Activated CD4-positive, alpha-beta T cell treated with anti-CD3 and anti-CD28 coated beads for 4 hours (primary cell): ENCODE measurements at places on chromosomes 7 and 10.

DNA sequence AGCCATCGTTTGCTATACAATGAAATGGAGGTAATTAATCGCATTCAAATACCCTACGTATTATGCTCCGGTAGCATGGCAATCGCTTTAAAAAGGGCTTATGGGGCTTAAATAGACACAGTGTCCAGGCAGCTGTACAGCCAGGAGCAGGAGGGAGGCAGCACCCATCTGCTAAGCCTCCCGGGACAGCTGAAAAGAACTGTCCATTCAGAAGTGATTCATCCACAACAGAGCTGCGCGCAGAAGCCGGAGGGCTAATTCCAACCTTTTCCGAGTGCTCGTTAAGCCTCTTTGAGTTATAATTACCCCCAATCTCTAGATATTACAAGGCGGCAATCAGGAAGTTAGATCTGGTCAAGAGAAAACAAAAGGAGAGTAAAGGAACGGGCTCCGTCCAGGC lies 58.3 kb downstream of the DPYSL4 start:
- DNase-seq = no peak

- no peak for DNase-seq
Observed at GRCh38 chr7:44471436-44471835, 19.0 kb downstream of the NUDCD3 start.

DNA sequence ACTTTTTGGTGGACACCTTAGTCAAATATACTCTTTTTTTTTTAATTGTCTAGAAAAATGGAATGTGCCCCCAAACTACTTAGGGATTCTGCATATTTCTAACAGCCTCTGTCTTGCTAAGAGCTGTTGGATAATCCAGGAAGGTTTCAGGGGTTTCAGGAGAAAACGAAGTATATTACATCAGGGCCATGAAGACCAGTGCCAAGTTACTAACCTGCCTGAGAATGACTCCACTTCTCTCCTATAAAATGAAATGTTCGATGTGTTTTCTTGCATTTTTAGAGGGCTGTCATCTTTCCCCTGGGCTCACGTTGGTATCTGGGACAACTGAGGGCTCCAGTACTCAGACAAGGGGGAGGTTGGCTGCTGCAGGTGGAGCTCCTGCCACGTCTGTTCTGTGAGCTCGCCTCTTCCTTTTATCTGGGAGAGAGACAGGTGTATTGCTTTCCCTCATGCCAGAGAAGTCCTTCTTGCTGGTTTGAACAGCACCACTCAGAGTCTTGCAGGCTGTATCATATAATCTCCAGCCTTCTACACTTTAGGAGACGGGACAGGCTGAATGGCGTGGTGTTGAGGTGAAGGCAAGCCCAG lies 71.3 kb downstream of the CAMK1D start:
- no peak for DNase-seq

GRCh38 chr10:60293581-60294175 lies 96.0 kb downstream of the ANK3 start:
- no peak for DNase-seq

- no peak for DNase-seq
Observed at GRCh38 chr10:91054325-91054724, 133.4 kb upstream of the ANKRD1 start.

DNA sequence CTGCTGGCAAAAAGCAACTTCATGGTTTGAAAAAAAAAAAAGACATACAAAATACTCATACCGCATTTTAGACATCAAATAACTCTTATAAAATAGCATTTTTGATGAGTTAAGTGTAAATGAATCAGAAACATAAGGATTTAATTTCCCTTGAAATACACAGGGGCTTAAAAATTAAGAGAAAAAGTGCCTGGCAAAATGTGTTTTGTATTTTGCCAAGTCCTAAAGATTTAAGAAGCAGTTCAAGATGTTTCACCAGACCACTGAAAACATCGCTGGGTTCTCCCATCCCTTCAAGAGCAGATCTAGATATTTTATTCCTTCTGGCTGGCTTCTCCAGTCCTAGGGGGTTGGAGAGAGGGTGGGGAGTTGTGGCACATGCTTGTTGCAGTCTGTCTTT lies 396.4 kb downstream of the INHBA start:
- DNase-seq = no peak

- DNase-seq = no peak
Observed at GRCh38 chr7:123431075-123431614, 103.2 kb downstream of the IQUB start.

GRCh38 chr10:412109-412508 lies 276.9 kb downstream of the ZMYND11 start:
- no peak for DNase-seq

- DNase-seq = no peak
Observed at GRCh38 chr10:124975977-124976514, 34.1 kb downstream of the ZRANB1 start.

DNA sequence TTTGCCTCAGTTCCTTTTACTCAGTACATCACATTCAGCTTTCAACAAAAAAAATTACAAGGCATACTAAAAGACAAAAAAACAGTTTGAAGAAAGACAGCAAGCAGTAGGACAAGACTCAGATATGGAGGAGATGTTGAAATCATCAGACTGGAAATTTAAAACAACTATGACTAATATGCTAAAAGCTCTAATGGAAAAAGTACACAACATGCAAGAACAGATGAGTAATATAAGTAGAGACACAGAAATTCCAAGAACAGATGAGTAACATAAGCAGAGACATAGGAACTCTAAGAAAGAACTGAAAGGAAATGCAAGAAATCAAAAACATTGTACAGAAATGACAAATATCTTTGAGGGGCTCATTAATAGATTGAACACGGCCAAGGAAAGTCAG lies 402.6 kb downstream of the NEBL start:
- no peak for DNase-seq

DNA sequence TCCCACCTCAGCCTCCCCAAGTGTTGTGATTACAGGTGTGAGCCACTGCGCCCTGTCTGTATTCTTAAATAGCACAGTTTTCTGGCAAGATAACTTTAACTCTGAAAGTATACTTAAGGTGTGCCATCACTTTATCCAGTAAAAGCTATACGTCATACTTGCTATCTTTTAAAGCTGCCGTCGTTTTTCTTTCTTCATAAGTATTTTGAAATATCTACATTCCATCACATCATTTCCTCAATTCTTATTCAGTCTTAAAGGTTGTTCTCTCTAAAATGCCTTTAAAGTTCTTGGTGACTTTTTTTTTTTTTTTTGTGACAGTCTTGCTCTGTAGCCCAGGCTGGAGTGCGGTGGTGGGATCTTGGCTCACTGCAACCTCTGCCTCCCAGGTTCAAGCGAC lies 34.7 kb downstream of the PTPN12 start:
- DNase-seq = no peak

GRCh38 chr10:2949948-2950354 lies 117.4 kb upstream of the PFKP start:
- DNase-seq = peak; percentile 30

- no peak for DNase-seq
Observed at GRCh38 chr10:15181576-15182156, 13.2 kb upstream of the NMT2 start.

GRCh38 chr7:96410126-96410839 lies 88.4 kb upstream of the SLC25A13 start:
- no peak for DNase-seq

DNA sequence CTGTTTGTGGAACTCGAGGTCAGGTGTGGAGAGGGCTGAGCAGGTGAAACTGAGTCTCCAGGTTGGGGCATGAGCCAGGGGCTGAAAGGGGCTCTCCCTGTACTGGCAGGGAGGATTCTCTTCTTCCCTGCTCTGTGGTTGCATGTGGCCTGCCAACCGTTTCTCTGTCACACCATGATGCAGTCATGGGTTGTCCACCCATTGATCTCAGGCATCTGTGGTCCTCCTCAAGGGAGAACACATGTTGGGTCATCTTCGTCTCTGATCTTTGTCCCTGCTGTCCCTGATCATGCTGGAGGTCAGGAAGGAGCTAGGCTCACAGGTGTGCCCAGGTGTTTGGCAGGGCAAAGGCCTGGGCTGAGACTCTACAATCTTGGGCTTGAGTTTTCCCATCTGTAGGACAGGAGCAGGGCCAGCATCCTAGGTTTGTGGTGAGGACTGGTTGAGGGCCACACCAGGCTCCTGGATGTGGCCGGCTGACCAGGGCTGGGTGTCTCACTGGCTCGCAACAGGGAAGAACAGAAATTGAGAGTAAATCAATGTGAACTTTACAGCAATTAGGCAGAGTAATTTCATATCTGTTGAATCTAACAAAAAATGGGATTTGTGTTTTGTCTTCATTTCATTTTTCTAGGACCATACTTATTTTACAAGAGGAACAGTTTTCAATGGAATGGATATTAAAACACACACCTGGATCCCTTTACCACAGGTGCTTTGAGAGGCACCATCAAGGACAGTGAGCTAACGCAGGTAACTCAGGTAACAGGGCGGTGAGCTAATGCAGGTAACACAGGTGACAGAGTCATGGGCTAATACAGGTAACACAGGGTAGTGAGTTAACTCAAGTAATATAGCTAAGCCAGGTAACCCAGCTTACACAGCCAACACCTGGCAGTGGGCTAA lies 58.5 kb upstream of the IGFBP3 start:
- DNase-seq = no peak

GRCh38 chr7:18648849-18649758 lies 153.6 kb downstream of the HDAC9 start:
- DNase-seq = no peak

DNA sequence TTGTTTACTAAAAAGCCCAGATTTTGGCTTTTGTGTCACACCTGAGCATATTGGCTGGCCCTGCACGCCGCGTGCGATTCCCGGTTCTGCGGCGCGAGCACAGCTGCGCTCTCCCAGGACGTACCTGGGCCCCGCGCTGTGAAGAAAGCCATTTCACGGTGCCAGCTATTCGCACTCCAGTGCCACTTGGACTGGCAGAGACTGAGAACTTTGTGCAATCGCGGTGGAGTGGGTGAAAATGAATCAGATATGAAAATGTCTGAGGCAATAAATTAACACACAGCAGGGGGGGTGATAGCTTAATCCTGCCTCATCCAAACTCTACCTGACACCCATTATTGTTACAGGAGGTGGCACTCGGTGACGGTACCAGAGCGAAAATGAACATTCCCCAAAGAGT lies 330.1 kb upstream of the MGMT start:
- no peak for DNase-seq

- DNase-seq = no peak
Observed at GRCh38 chr7:22291977-22292376, 65.0 kb downstream of the RAPGEF5 start.

DNA sequence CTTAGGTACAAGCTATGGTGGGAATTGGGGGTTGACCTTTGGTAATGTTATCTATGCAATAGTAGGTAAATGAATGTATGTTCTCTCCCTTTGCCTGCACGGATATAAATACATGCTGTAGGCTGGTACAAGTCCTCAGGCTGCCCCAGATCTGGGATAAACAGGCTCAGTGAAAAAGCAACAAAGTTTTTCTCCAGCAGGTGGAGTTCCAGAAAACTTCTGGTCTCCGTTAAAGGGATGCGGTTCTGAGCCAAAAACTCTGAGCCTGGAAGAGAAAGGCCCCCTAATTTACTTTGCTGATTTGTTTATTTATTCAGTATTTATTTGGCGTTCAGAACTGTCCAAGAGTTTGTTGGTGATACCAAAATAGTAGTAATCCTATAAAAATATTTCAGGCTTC lies 204.7 kb downstream of the ADRA2A start:
- no peak for DNase-seq

DNA sequence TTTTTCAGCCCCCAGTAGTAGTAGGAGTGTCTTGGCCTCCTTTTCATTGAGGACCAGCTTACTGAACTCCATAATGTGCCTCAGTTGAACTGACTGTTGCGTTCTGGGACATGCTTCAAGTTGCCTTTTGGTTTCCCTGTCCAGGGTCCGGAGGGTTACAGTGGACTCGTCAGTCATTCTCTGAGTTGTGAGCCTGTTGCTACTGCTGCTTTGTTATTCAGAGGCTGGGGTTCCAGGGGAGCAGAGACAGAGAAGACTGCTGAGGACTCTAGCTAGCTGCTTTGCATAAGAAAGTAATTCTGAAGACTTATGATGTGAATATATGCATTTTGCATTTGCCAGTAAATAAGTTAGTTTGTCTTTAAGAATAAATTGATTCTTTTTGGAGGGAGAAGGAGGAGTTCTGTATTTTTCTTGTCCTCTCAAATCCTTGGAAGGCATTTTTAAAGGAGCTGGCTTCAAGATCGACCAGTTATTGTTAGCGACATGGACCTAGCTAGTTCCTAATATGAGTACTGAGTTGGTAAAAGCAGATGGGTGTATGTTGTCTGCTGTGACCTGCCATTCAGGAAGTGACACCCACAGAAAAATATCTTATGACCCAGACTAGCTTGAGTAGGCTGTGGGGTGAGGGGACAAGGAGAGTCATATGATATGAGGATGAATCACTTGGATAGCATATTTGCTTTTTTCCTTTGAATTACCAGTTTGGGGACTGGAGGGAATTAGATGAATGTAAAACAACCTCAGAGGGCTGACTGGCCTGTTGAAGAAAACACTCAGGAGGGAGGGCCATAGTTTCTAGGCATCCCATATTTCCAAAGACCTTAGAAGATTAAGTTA lies 8.3 kb downstream of the PI4K2A start:
- peak; percentile 43 for DNase-seq

- no peak for DNase-seq
Observed at GRCh38 chr10:28906011-28906411, 228.7 kb downstream of the BAMBI start.

DNA sequence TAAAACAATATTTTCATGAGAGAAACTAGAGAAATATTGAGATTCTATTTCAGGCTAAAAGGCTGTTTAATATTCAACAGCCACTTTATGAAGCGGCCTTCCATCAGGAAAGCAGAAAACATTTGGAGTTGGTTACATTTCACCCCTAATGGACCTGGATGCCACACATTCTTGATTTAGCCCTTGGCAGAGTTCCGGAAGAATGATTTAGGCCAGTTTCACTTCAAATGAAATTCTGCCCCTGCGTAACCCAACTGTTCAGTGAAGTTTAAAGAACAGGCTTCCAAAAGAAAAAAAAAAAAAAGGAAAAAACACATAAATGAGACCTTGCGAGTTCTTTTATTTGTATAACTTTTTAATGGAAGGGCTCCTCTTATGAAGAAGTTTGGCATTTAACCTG lies 239.2 kb upstream of the AKR1E2 start:
- no peak for DNase-seq

- no peak for DNase-seq
Observed at GRCh38 chr10:82914655-82915136, 1039.7 kb downstream of the NRG3 start.

DNA sequence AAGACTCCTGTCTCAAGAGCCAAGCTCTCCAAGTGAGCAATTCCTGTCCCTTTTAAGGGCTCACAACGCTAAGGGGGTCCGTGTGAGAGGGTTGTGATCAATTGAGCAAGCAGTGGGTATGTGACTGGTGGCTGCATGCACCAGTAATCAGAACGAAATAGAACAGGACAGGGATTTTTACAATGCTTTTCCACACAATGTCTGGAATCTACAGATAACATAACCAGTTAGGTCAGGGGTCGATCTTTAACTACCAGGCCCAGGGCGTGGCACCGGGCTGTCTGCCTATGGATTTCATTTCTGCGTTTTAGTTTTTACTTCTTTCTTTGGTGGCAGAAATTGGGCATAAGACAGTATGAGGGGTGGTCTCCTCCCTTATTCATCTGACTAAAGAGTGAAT lies 54.9 kb upstream of the SP4 start:
- DNase-seq = no peak

- no peak for DNase-seq
Observed at GRCh38 chr10:78351809-78352208, 318.1 kb downstream of the RPS24 start.
